ENCODE measurements at places on chromosomes 7 and 10.

DNA sequence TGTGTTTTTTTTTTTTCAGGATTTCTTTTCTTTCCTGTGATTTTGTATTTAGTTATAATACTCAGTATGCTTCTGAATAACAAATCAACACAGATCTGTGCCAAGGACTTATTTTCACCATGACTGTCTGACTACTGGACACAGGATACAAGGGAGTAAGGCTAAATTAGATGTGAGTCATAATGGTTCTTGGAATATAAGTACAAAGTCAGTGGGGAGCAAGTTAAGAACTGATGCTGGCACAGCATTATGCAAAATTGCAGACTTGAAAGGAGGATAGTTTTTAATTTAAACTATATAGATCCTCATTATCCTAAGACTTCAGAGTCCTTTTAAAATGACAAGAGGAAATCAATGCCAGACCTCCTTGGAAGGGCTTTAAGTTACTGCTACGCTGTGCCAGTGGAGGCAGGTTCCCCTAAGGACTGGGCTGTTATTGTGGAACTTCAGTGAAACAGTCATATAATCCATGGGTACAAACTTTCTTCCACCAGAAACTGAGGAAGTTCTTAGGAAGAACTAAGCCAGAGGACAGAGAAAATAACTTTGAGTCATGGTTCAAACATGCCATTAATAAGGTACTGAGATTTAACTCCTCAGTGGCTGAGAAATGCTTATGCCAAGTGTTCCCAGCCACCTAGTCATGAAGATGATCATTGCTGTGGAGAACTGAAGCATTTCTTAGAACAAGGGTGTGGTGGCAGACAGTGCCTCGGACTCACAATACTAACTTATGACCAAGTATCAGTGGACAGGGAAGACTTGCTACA lies 531.2 kb downstream of the HTR7 start:
- DNase-seq: no peak

DNA sequence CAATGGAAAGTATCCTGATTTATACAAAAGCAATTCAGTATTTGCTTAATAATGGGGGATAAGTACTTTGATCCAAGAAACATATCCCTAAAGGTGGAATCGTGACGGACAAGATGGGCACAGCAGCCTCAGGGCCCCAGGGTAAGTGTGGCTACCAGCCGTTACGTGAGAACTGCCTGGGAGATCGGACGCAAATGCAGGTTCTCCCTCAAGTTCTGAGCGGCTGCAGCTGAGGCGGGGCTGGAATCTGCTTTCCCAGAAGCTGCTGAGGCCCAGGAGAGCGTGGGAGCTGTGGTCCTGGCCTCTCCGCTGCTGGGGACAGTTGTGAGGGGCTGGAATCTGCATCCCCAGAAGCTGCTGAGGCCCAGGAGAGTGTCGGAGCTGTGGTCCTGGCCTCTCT lies 13.5 kb downstream of the FOXL3 start:
- no peak for DNase-seq

DNA sequence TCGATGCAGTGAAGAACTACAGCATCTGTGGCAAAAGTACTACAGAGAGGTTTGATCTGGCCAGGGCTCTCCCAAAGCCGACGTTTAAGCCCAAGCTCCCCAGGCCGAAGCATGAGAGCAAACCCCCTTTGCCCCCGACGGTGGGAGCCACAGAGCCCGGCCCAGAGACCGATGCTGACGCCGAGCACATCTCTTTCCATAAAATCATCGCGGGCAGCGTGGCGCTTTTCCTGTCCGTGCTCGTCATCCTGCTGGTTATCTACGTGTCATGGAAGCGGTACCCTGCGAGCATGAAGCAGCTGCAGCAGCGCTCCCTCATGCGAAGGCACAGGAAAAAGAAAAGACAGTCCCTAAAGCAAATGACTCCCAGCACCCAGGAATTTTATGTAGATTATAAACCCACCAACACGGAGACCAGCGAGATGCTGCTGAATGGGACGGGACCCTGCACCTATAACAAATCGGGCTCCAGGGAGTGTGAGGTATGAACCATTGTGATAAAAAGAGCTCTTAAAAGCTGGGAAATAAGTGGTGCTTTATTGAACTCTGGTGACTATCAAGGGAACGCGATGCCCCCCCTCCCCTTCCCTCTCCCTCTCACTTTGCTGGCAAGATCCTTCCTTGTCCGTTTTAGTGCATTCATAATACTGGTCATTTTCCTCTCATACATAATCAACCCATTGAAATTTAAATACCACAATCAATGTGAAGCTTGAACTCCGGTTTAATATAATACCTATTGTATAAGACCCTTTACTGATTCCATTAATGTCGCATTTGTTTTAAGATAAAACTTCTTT lies 2.3 kb downstream of the LRRTM3 start:
- DNase-seq: no peak

DNA sequence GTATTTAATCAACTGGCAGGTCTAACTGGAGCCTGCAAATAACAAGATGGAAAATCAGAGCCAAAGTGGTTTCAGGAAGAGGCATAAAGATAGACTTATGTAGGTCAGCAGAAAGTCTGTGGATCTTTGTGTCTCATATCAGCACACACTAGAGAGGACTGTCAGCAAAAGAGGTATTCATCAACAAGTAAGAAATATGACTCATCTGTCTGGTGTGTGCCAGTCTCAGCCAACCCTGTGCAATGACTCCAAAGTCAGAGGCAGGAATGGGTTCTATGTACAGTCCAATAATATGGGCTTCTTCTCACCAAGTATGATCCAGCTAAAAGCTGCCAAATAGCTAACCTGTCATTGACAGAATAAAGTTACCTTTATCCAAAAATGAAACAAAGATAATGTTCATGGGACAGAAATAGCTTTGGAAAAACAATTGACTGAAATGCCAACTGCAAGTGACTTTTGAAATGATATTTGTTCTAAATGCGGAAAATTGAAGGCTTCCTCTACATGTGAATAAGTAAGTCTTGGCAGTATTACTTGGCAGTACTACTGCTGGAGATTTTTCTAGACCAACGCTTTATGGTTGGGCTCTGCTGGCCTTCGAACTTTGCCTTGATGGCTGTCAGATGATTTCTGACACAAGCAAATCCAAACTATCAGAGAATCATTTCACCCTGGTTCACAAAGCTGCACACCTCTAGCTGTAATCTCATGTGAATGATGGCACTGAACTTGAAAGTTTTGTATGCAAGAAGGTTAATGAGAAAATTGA lies 272.3 kb upstream of the SEMA3C start:
- peak; percentile 60 for DNase-seq

- DNase-seq: no peak
Measured at GRCh38 chr7:98922392-98923187, 44.3 kb downstream of the TRRAP start.

DNA sequence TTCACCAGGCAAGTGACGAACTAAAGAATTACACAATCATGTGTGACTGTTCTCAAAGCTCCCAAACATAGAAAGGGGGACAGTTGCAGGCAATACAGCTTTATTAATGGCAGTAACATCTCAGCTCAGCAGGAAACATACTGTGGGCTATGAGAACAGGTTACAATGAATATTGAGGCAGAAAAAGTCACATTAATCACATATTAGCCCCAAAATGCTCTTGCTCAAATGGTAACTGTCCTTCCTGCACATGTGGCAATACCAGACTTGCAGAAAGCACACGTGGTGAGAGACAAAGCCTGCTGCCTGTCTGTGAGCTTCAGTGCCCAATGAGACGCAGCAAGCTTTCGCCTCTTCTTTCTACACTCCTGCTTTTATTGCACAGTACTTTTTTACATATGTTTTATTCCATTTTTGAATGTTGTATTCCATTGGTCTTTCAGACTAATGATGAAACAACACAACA lies 104.9 kb upstream of the ACBD5 start:
- DNase-seq: no peak

DNA sequence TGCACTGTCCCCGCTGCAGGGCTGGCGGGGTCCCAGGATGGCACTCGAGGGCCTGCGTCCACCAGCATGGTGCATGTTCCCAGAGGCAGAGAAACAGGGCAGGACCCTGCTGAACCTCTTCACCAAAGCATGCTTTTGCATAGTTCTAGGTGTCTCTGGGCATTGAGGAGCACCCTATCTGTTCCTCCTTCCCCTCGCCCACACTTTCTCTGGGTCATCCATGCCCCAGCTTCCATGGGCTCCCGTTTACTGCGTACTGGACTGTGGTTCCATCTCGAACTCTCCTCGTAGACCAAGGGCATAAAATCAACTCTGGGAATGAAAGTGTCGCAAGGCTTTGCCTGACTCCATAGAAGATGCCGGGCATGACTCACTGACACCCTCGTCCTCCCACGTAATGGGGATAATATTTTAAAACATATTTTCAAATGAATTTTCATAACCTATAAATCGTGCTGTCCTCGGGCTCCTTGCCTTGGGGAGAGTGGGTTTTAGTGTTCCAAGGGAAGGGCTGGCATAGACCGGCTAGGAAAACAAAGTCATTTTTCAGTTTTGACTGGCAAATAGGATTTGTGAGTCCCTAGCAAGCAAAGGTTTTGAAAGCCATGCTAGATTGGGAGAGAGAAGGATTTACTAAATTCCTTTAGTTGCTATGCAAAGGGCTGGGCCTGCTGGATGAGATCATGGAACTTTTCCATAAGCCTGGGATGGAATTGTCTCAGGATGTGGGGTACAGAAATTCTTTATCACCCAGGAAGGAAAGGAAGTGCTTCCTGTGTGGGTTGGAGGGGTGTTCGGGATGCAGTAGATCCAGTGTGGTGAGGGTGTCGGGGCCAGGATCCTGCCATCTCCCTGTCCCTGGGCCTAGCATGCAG lies 498.7 kb upstream of the MKI67 start:
- DNase-seq: no peak

GRCh38 chr7:12434012-12434642 lies 30.5 kb upstream of the VWDE start:
- peak; percentile 37 for DNase-seq

DNA sequence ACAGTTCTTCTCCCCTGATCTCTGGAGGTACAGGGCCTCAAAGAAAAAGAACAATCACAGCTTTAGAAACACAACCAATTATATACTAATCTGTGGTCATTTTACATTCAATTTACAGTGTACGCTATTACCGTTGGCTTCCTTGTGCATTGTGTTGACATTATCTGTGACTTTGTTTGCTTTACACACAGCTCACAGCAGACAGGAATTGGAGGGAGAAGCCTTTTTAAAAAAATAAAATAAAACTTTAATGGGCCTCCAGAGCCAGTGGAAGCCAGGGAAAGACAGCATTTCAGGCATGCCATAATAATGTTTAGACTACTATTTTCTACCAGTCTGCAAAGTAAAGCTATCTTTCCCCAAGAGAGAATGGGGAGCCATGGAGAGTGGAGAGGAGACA lies 179.0 kb upstream of the ADO start:
- no peak for DNase-seq

GRCh38 chr7:37947138-37947940 lies 26.9 kb downstream of the EPDR1 start:
- DNase-seq: no peak

GRCh38 chr7:140059273-140060242 lies 3.2 kb downstream of the PARP12 start:
- peak; percentile 43 for DNase-seq

DNA sequence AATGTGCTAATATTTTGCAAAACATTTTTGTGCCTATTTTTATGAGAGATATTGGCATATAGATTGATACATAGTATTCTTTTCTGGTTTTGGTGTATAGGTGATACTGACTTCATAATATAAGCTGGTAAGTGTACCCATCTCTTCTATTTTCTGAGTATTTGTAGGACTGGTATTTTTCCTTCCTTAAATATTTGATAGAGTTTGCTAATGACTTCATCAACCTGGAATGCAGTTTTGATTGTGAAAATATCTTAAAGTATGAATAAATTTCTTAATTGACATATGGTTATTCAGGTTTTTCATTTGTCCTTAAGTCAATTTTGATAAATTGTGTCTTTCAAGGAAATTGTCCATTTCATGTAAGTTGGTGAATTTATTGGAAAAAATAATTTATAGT lies 6.1 kb upstream of the SCRN1 start:
- no peak for DNase-seq

DNA sequence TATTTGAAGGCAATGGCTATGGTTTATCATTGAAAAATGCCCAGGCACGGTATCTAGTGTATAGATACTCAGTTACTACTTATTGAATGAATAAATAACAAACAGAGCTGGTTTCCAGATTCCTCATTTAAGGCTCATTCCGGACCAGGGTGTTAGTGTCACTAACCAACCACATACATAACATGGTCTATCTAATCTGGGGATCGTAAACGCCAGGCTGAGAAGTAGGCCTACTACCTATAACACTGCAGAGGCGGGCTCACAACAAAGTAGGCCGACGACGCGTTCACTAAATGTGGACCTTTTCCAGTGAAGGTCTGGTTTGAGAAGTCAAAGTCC lies 423 bp downstream of the LSM5 start:
- DNase-seq: no peak

GRCh38 chr7:23013715-23014649 lies at the start of gene HYCC1:
Gene HYCC1, minus strand, starts transcription at chr7:23014130. Its CDS starts 23,019 bp downstream, at chr7:22991111.
- DNase-seq: peak; percentile 100

DNA sequence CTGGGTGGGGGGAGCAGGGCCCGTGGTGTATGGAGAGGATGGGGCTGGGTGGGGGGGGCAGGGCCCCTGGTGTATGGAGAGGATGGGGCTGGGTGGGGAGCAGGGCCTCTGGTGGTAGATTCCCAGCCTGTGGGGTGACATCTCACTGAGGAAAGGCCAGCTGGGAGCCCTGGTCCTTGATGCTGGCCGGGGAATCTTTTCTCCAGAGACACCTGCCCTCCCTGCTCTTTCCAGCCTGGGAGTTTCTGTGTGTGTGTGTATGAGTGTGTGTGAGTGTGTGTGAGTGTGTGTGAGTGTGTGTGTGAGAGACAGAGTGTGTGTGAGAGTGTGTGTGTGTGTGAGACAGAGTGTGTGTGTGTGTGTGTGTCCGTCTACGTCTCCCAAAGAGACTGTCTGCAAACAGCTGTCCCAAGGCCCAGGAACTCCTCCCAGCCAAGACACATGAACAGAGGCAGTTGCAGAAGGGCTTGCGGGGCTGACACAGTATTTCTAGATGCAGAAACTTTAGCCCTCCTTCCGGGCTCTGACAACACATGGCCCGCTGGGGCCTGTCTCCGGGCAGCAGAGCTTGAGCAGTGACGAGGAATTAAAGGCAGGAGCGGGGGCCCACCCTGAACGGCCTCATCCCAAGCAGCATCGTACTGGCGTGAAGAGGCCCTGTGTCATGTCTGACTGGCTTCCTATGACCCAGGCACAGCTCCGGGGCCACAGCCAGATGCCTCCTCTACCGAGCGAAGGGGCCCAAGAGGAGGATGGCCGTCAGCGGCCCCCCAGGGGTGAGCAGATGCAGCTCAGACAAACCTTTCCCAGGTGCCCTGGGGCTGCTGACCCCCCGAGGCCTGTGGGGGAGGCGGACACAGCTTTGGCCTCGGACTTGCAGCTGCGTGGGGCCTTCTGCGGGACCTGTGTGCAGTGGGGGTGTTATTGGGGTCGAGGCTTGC lies 24.3 kb downstream of the FAM20C start:
- DNase-seq: no peak

- peak; percentile 67 for DNase-seq
Measured at GRCh38 chr7:129262324-129262723, 37.5 kb downstream of the AHCYL2 start.

DNA sequence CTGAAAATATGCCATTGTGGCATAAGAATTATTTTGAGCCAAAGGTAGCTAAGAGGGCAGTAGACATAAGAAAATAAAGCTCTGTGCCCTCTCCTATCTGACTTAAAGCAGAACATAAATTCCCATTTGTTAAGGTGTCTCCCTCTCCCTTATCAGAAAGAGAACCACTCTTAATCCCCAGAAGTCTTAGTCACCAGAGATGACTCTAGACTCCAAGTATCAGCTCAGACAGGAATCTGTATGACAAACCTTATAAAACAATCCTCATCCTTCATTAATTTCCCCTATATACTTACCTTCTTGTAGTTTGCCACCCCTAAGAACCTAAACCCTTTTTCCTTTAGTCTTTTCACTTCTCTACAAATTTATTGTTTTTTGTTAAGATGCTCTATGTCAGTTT lies 21.8 kb upstream of the PIP4K2A start:
- DNase-seq: no peak

- DNase-seq: no peak
Measured at GRCh38 chr10:91410638-91411371, 661 bp downstream of the HECTD2 start.
